Effector memory CD4-positive, alpha-beta T cell (primary cell): ENCODE measurements at places on chromosomes 7 and 10.

DNA sequence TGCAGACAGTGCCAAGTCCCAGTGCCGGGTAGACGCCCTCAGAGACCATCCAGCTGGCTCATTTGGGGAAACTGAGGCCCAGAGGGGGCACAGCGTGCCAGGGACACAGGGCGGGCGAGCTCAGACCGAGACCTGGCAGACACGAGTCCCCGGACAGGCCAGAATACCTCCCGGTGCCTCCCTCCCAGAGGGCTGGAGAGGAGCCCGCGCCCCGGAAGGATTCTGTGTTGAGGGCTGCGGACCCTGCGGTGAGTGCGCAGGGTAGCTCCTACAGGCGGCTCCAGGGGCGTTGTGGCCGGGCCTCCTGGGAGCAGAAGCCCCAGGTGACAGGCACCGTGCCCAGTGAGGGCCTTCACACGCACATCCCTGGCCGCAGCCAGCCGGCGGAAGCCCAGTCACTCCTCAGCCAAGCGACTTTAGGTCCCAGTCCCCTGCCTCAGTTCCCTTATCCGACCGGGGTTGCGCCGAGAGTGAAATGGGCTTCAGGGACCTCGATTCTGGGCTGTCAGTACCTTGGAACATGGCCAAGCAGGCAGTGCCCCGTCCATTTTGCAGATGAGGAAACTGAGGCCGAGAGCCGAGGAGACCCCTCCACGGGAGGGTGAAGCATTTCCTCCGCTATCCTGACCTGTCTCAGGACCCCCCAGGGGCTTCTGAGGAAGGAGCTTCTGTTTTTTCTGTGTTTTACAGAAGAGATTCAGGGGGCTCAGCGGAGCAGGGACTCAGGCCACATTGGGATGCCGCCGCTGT, 73.6 kb downstream of the ELFN1 start:
- no peak overlapping the region for H3K4me3 ChIP-seq
- no peak overlapping the region for H3K27ac ChIP-seq
- H3K36me3 ChIP-seq: no peaks in the 10 kb centered on the region
- no peak for DNase-seq

- H3K27ac ChIP-seq: no peak overlapping the region
- DNase-seq: no peak
- H3K4me3 ChIP-seq: no peak overlapping the region
- H3K27me3 ChIP-seq: no peaks in the 10 kb centered on the region
- peaks cover 7% of the 10 kb centered on the region for H3K4me1 ChIP-seq
- H3K36me3 ChIP-seq: no peaks in the 10 kb centered on the region
Measured at GRCh38 chr7:28149291-28150101, 31.1 kb downstream of the JAZF1 start.

DNA sequence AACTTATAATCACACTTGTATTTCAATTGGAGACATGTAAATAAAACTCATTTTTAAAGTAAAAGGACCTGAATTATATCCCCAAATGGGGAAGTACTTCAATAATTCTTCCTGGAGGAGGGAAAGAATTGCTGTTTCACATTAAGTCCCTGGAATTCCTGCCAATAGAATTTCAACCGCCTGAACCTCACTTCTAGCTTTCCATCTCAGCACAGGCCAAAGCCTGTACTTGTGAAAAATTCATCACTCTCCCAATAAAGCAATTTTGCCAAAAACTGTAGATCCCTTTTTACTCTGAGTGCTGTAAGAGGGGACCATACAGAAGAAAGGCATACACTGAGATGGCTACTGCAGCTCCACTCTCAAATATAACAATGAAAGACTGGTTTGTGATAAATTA, 54.8 kb downstream of the CADPS2 start:
- H3K27ac ChIP-seq: no peak overlapping the region
- no peaks in the 10 kb centered on the region for H3K27me3 ChIP-seq
- H3K4me3 ChIP-seq: no peak overlapping the region
- no peak for DNase-seq
- no peaks in the 10 kb centered on the region for H3K36me3 ChIP-seq

DNA sequence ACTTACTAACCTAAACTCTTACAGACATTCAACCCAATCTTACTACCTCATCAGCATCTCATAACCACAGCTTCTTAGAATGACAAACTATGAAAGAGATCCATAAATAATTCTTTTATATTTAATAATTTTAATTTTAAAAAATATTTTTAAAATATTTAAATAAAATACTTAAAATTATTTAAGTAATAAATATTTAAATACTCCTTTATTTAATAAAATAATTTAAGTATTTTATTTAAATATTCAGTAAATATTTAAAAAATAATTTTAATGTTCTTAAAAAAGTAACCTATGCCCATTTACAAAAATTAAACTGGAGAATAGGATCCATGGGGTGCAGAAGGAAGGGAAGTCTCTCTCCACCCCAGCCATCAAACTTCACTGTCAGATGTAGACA, 627.3 kb upstream of the MGMT start:
- H3K36me3 ChIP-seq: no peaks in the 10 kb centered on the region
- H3K27ac ChIP-seq: no peak overlapping the region
- H3K4me3 ChIP-seq: no peak overlapping the region
- no peaks in the 10 kb centered on the region for H3K4me1 ChIP-seq

DNA sequence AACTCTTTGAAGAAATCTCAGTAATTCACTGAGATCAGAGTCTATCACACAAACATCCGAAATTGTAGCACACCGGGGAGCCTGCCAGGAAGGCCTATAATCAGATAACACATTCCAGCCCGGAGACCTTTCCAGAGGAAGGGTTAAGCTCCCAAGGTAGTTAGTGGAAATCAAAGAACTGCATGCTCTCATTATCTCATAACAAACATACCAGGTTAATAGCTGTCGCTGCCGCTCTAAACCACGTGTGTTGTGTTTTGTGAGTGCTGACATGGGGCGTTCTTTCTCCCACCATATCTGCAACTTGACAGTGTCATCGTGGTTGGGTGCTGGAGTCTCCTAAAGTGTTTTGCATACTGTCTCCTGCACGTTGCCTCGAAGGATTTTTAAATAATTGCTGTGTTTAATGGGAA, 120.7 kb upstream of the CARD11 start:
- no peaks in the 10 kb centered on the region for H3K36me3 ChIP-seq
- H3K4me3 ChIP-seq: no peak overlapping the region
- DNase-seq: no peak
- peaks cover 5% of the 10 kb centered on the region for H3K27me3 ChIP-seq

- no peak overlapping the region for H3K4me3 ChIP-seq
- H3K27ac ChIP-seq: no peak overlapping the region
- H3K4me1 ChIP-seq: no peaks in the 10 kb centered on the region
- H3K27me3 ChIP-seq: no peaks in the 10 kb centered on the region
- no peak for DNase-seq
- no peaks in the 10 kb centered on the region for H3K36me3 ChIP-seq
Measured at GRCh38 chr10:127836176-127836575, 56.6 kb downstream of the CLRN3 start.

GRCh38 chr7:129401967-129402860, 32.0 kb upstream of the STRIP2 start:
- no peaks in the 10 kb centered on the region for H3K27me3 ChIP-seq
- no peak overlapping the region for H3K27ac ChIP-seq
- no peak overlapping the region for H3K4me3 ChIP-seq

DNA sequence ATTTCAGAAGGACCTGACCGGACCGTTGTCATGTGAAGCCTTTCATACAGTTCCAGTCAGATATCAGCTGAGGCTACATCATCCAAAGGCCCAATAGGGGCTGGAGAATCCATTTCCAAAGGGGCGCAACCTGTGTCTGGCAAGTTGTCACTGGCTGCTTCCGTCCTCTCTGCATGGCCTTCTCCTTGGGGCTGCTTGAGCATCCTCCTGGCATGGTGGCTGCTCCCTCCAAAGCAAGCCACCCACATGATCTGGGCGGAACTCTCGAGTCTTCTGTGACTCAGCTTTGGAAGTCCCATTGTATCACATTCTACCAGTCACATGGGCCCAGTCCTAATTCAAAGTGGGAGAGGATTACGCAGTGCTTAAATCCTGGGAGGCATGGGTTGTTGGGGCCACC, 207.0 kb upstream of the SHH start:
- no peaks in the 10 kb centered on the region for H3K36me3 ChIP-seq
- H3K4me3 ChIP-seq: no peak overlapping the region
- H3K4me1 ChIP-seq: no peaks in the 10 kb centered on the region
- H3K27me3 ChIP-seq: no peaks in the 10 kb centered on the region

DNA sequence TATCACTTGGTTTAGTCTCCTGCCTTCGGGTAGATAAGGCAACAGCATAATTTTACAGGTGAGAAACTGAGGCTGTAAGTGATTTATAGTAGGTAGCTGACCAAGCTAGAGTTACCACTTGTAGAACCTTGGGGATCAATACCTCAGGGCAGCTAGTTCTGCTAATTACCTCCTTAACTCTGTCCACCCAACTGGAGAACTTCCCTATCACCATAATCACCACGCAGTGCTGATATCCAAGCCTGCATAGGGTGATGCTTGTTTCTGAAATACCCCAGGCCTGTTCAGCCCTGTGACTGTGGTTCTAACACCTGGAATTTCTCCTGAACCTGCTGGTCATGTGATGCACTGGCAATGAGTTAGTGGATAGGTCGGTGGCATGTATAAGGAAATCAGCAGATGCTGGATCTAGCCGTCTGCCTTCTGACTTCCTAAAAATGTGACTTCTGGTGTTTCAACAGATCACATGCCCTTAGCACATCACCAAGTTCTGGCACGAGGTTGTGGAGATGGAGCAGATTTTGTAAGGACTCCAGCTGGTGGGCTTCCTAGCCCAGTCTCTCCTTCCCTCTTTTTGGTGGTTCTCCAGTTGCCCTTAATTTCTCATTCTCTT, 15.3 kb downstream of the PLAU start:
- DNase-seq: no peak
- H3K4me3 ChIP-seq: no peak overlapping the region
- H3K27me3 ChIP-seq: no peaks in the 10 kb centered on the region

DNA sequence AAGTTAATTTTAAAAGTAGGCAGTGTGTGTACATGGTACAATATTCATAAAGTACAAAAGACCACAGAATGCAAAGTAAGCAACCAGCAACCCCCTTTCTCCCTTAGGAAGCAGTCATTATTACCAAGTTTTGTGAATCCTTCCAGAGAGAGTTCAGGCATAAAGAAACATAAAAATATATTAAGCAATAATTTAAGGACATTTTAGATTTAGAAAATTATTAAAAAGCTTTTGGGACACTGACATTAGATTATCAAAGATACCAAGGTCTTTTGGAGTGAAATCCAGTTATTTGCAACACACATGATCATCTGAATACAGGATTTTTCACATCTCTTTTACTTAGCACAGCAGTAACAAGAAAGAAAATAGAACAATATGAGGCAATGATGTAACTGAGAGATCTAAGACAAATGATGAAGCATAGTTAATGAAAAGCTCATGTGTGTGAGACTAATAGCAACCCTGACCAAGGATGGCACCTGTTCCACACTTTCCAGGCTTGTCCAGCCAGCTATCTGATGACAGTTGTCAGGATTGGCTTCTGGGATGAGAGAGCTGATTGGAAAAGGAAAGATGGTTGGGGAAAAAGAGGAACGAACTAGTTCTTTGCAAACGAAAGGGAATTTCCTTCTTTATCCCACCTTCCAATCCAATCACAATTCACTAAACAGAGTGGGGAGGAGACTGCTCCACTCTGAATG, 115.5 kb upstream of the LAMB4 start:
- no peaks in the 10 kb centered on the region for H3K36me3 ChIP-seq

DNA sequence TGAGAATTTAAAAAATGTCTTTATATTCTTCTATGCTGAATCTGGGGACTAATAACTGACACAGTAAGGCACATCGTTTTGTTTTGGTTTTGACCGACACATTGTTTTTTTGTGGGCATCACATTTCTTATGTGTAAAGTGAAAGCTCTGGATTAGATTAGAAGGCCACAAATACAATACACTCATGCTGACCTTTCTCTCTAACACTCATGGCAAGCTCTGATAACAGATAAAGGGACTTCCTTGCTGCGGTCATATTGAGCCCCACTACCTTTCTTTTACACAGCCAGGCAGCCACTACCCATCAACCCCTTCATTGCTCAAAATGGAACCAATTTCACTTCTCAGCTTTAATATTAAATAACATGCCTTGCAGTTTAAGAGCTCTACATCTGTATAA, 26.0 kb downstream of the PPP1R3A start:
- H3K36me3 ChIP-seq: no peaks in the 10 kb centered on the region
- no peak for DNase-seq
- no peak overlapping the region for H3K27ac ChIP-seq
- H3K27me3 ChIP-seq: no peaks in the 10 kb centered on the region

GRCh38 chr7:50687575-50688225, 95.0 kb downstream of the GRB10 start:
- no peak for DNase-seq
- no peaks in the 10 kb centered on the region for H3K36me3 ChIP-seq
- H3K4me1 ChIP-seq: no peaks in the 10 kb centered on the region
- H3K27ac ChIP-seq: no peak overlapping the region
- no peak overlapping the region for H3K4me3 ChIP-seq

DNA sequence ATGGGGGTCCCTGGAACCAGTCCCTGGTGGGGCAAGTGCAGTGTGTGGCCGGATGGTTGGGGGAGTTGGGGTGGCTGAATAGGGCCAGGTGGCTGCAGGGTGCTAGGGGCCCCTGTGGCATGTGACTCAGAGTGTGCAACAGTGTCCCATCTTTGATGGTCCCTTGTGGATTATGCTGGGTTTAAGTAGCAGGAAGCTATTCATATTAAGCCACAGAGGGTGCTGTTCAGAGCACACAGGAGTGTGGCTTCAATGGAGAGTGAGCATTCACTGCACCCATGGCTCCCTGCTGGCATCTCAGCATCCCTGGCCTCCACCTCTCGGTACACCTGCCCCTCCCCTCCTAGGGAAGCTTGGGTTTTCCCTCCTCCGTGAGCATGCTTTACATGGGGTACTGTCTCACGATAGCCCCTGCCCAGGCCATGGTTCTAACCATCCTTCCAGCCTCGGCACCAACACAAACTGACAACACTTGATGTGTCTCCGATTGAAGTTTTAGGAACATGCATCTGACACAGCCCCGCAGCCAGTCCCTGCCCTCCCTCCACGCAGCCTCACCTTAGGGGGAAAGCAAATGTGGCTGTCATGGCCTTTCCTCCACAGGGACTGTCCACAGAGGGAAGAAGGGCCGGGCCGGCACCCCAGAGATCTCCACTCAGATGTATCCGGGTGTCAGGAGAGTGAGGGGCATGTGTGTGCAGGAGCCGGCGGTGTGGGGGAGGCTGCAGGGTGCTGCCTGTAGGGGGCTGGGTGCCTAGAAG, 30.4 kb upstream of the PPIF start:
- no peaks in the 10 kb centered on the region for H3K27me3 ChIP-seq
- no peak for DNase-seq
- H3K4me1 ChIP-seq: peaks cover 35% of the 10 kb centered on the region
- peak overlapping the region; percentile 18 for H3K4me3 ChIP-seq
- no peak overlapping the region for H3K27ac ChIP-seq
- peaks cover 8% of the 10 kb centered on the region for H3K36me3 ChIP-seq

DNA sequence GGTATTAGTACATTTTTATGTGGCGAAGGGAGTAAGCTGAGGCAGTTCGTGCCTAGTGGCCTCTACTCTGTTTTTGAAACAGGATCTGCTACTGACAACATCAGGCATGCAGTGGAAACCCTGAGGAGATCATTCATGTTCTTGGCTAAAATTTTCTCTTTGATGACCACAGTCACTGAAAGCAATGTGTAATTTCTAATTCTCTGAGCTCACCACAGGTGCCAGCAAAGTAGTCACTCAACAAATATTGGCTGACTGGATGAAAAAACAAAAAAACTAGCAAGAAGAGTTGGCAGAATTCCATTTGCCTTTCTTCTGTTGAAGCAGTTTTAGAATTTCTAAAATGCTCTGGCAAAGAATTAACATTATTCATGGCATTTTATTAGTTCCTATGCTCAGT, 176.5 kb upstream of the KCTD7 start:
- H3K4me1 ChIP-seq: no peaks in the 10 kb centered on the region
- H3K36me3 ChIP-seq: no peaks in the 10 kb centered on the region
- H3K4me3 ChIP-seq: no peak overlapping the region
- H3K27me3 ChIP-seq: no peaks in the 10 kb centered on the region
- no peak for DNase-seq
- H3K27ac ChIP-seq: no peak overlapping the region
